ENCODE measurements at places on chromosomes 12 and 14.
A peak's percentile ranks its signal among the peaks of the same experiment; 100 is the strongest.

- DNase-seq, result no peak
Observed at GRCh38 chr12:100520048-100520769, 46.5 kb downstream of the NR1H4 start.

DNA sequence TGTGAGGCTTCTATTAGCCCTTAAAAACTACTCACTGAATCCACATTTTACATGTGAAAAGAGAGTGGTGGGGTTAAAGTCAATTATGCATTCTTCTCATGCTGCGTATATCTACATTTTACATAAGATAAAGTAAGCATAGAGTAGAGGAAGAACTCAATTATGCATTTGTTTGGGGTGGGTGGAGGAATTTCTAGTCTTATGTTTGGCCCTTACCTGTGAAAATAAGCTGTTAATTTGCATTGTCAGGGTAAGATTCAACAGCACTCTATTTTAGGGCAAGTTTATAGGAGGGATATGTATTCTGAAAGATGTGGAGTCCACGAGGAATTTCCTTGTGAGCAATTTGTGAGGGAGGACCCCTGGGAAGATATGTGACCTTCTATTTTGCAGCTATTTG is 30.9 kb upstream of the CAPRIN2 start:
- DNase-seq, result no peak

DNA sequence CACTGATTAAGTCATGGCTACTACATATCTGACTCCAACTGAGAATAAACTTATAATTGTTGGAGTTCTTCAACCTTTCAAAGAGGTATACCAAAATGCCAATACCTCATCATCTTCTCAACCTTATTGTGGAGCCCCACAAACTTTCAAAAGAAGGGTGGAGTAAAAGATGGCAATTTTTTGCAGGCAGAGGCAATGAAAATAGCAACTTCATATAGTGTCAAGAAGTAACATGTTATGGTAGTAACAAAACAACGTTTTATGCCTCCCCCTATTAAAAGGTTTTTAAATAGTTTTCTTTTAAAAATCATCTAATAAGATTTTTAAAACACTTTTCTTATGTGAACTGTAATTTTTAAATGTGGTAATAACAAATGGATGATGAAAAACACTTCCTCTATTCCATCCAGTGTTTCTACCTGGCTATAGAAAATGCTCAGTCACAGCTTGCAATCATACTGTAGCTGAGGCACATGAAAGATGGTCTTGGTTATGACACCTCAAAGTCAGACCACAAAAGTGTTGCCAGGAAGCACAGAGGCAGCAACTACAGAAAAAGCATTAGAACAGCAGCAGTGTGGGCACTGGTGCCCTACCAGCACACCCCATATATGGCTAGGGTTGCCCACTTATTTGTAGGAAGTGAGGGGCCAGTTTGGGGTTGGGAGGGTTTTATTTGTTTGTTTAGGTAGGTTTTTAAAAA is 7.0 kb downstream of the PPP1R12A start:
- no peak for DNase-seq

DNA sequence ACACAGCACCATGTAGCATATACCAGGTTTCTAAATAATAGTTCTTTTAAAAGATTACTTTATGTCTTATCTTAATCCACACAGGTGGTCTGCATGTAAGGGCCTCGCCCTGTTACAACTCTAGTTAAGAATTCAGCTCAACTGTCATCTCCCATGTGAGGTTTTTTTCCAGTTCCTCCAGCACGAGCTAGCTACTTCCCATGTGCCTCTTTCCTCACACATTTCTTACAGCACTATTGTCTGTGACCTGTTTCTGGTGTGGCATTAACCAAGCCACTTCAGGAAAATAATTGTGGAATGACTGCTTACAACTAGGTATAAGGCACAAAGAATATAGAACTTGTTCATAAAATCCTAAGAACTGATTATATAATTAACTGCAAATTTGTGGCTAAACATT is 65.5 kb downstream of the SH2B3 start:
- DNase-seq, result no peak

DNA sequence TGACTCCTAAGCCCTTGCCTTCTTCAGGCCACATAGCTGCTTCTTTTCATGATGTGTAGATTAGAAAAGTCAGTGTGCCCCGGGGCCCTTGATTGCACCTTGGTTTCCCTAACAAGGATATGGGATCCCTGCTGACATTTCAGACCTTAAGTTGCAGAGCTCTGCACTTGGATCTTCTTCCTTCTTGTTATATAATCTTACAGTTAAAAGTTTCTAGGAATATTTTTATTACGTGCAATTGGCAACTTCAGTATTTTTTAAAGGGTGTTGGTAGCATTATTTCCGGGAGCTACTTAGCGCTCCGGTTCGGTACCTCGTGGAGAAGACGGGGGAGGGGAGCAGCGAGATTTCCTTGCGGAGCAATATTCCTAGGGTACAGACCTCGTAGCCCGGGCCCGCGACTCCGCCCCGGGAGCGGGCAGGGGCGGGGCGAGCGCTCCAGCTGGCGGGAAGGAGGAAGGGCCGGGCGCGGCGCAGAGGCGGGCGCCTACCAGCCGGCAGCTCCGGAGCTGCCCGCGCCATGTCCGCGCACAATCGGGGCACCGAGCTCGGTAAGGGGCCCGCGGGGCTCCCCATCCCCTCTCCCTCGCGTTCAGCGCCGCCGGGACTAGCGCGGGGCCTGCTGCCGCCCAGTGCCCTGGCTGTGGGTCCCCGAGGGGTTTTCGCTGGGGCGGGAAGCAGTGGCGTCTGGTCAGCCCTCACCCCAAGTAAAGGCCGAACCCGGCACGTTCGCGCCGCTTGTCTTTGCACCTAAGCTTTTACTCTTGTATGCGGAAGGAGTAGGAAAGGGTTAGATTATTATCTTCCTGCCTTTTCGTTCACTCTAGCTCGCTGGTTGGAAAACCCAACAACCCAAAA is at the start of gene DERA:
DERA (plus strand) TSS at position 469 of the 858 bp plus-strand sequence; CDS start at position 521, 52 bp downstream.
- peak; percentile 90 for DNase-seq

GRCh38 chr14:47270715-47271114 is 404.7 kb downstream of the MDGA2 start:
- no peak for DNase-seq
